ENCODE measurements at places on chromosomes 5 and 9.
A peak's percentile ranks its signal among the peaks of the same experiment; 100 is the strongest.

DNA sequence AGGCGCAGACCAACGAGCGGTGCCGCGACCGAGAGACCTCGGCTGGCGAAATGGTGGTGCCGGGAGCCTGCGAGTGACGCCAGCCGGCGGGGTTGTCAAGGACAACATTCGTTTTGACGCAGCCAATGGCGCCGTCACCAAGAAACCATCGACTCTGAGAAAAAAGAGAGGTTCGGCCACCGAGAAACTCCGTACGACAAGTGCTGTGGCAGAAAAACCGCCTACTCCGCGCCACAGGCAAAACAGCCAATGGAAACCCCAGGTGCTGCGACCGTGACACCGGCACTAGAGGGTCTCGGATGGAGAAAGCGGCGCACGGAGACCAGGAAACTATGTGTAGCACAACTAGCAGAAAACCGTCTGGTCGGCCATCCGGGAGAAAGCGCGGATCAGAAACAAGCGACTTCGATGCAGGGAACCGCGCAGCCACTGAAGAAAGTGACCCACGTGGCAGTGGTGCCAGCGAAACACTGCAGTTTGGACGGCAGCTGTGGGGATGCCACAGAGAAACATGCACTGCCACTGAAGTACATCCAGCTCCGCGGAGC is 88.8 kb downstream of the ANXA2R start:
- no peak for DNase-seq

GRCh38 chr9:90842176-90842777 is 40.7 kb downstream of the SYK start:
- no peak for DNase-seq

- DNase-seq, result no peak
These were observed 18.8 kb upstream of the PRLR start for GRCh38 chr5:35248843-35249780.

GRCh38 chr9:131276094-131276888 is at the start of gene FAM78A:
Gene FAM78A (minus strand): TSS chr9:131276510. CDS start chr9:131276179, 331 bp downstream.
- DNase-seq, result no peak

DNA sequence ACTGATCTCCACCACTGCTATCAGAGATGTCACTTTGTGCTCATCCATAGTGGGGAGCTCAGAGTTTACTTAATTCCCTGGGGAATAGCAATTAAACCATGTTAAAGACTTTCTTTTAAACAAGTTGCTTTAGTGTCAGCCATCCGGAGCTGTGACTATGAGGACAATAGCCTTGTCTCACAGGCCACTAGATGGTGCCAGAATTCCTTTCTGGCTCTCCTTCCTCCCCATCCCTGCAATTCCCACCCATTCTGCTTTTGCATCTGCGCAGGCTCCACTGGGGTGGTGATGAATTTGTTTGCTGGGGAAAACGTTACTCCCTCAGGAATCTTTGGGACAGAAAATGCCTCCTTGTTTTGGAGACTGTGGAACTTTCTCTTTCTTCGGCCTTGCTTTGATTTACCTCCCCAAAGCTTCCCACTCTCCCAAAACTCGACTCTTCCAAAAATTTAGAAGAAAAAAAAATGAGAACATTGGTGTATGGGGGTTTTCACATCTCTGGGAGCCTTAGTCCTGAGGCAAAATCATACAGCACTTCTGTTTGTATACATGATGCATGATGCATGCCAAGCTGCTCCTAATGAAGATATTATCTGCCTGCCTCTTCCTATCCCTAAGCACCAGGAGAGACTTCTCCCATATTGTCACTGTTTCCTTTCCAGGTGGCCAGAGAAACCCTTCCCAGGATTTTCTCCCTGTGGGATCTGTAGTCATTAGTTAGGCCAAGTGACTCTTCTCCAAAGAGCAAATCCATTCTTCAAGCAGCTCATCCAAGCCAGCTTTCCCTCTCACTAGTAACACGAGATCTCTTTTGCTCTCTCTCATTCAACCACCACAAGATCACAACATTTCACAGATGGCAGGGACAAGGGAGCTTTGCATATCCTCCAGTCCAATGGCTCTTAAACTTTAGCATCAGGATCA is 466.1 kb downstream of the TLR4 start:
- peak; percentile 1 for DNase-seq

GRCh38 chr5:151805414-151806223 is 33.9 kb downstream of the G3BP1 start:
- DNase-seq, result no peak

GRCh38 chr9:95447660-95448420 is 68.9 kb downstream of the PTCH1 start:
- DNase-seq, result no peak

DNA sequence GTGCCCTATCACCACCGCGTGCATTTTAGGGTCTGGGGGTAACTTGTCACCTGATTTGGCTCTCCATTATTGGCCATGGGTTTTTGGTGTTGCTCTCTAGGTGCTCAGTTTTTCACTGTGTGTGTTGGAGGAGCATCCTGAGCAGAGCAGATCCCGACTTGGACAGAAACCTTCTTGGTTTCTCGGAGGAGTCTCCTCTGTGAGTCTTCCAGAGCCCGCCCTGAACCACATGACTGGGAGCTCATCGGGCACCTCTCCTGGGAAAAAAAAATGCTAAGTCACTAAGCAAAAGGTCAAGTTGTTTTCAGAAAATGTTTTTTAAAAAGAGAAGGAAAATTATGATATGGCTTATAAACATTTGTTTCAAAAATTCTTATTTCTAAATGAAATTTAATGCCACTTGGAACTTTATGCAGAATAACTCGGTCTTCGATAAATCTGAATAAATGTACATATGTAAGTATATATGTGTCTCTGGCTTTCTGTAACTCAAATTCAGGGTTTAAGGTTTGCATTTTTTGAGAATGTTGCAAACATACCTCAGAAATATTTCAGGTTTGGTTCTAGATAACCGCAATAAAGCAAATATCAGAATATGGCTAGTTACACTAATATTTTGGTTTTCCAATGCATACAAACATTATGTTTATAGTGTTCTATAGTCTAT is 255.2 kb downstream of the AUH start:
- DNase-seq, result no peak

- DNase-seq, result peak; percentile 91
These were observed 291.8 kb upstream of the DAB2 start for GRCh38 chr5:39716532-39717028.

DNA sequence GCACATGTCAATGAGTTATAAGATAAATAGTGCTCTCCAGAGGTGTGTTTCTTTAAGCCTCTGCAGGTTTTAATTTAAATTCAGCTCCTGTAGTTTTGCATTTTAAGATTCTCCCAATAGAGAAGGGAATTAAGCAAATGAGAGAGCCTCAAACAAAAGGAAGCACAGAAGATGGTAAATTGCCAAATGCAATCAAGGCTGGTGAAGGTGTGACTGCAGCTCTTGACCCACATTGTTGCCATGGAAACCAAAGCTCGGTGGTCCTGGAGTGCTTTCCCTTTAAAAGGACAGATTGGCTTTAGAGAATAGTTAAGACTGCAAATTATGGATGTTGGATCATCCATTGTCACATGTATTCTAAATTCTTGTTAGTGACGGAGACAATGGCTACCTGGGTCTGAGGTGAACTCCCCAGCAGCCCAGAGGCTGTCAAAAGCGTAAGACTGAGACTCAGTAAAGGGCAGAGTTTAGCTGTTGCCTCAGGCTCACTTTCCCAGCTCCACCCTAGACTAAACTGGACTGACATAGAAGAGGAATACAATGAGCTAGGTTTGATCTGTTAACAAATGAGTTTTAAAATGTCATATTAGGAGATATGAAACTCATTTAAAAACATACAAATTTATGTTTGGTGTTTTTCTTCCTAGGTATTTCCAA is 12.3 kb downstream of the GAPT start:
- no peak for DNase-seq

DNA sequence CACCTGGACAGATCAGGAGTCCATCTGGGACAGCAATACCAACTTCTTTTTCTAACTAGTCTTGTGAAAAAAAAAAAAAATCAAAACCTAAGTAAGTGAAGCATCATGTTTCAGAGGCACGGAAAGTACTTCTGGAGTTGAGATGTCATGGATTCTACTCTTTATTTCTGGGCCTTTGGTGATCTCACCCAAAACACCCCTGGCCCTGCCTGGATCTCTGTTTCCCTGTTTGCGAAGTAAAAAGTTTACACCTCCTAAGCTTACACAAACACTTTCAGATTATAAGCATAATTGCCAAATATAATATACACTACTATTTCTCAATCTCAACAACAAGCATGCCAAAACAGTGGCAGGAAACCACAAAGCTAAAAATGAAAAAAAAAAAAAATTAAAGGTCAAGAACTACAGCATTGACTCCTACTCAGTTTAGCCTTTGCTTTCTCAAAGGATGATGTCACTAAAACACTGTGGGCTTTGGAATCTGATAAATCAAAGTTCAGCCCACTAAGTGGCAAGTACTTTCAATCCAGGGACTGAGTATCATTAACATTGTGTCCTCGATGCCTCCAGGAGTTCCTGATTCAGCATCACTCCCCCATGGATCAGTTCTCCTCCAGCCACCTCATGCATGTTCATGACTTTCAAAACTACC is 291.9 kb downstream of the NFIB start:
- no peak for DNase-seq

DNA sequence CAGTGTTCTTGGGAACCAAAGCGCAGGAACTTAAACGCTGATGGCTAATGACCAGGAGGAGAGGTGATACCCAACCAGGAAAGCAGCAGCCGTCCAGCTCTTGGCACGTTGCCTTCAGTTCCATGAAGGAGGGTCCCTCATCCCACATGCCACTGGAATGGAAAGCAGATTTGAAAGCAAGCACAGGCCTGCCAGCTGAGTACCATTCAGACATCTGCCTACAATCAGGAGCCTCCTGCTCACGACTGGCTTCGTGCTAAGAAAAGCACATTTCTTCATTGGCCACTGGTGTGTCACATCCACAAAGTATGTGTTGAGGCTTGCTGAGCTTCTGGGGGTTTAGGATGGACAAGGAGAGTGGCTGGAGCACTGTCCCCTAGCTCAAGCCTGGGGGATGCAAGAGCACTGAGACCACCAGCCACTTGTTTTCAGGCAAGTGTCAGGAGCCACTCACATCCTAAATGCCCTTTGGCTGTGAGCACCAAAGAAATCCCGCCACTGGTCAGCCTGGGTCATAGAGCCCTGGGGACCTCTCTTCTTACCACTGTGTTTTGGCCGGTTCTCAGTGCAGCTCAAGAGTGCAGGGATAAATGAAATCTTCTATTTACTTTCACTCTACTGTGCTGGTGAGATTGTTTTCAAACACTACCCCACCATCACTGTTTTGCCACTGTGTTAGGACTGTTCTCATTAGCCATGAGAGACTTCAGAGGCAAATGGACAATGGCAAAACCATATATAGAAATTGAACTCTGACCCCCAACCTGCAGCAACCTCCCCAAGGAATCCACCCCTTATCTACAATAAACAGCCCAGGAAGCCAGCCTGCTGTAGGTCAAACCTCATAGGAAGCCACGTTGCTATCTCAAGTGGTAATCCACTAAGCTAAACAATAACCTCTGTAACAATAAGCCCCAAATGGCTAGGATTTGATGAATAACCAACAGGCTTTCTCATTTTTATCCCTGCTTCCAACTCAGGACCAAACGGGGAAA is 58.3 kb downstream of the MTX3 start:
- DNase-seq, result no peak

DNA sequence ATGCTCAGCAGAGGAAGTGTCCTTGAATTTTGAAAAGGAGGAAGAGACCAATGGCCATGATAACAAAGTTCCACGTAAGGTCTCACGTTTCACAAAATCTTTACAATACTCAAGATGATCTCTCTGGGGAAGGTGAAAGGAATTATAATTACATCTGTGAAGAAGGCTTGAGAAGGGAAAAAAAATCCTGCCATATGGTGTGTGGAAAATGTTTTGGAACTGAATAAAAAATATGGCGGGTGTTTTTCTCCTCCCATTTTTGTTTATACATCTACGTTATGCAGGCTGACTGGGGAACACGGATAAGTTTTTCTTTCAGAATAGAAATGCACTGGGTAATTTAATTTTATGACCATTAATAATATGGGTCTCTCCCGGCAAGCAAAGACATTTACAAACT is 425.6 kb upstream of the BRINP1 start:
- no peak for DNase-seq

DNA sequence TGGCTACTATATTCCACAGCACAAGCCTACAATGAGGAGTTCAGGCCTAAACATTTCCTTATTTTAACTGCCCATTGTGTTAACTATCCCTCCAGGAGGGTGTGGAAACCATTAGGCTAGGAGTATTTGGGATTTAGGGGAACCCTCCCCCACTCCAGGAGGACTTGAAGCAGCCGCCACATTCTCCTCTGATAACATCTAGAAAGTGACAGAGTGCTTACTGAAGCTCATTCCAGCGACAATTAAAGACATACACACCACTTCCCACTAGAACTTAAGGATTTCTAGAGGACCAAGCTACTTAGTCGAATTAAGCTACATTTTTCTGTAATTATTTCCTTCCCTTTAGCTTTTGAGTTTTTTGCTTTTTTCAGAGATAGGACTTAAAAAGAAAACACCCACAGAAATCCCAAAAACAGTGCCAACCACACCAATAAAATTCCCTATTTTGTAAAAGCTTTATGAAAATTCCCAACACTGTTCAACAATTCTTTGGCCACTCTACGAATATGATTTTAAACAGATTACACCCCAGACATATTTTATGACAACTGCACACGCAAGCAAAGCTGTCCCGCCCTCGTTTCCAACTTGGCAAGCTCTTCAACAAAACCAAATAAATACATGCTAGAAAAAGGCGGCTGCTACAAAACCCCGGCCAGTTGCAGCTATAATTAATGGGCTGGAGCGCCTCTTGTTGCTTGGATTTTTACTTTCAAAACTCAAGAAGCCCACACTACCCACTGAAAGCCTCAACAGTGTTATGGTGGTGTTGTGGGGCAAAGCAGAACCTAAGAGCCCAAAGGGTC is 4.5 kb downstream of the ROR2 start:
- peak; percentile 50 for DNase-seq

DNA sequence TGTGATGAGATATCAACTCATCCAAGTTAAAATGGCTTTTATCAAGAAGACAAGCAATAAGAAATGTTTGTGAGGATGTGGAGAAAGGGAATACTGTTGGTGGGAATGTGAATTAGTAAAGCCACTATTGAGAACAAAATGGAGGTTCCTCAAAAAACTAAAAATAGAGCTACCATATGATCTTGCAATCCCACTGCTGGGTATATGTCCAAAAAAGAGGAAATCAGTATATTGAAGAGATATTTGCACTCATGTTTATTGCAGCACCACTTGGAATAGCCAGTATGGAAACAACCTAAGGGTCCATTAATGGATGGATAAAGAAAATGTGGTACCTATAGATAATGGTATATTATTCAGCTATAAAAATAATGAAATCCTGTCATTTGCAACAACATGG is 25.1 kb downstream of the PPIP5K2 start:
- no peak for DNase-seq

DNA sequence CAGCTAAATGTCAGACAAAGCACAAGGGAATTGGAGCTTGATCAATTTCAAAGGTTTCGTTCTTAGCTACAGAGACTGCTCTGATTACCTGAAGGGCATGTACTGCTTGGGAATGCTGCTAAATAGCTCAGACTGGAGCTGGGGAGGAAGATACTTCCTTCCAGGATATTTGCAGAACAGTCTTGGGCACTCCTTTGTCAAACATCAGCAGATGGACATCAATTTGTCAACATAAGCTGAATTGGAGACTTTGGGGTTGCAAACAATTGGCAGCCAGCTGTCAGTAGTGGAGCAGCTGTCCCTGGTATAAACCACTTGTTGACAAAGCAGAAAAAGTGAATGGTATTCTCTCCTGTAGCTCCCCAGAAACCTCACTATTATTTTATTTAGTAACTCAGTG is 182.0 kb downstream of the CCDC192 start:
- DNase-seq, result peak; percentile 94
